ENCODE measurements at places on chromosomes 7 and 10.

GRCh38 chr10:90007226-90007625, 305.8 kb downstream of the KIF20B start:
- no peak for DNase-seq

DNA sequence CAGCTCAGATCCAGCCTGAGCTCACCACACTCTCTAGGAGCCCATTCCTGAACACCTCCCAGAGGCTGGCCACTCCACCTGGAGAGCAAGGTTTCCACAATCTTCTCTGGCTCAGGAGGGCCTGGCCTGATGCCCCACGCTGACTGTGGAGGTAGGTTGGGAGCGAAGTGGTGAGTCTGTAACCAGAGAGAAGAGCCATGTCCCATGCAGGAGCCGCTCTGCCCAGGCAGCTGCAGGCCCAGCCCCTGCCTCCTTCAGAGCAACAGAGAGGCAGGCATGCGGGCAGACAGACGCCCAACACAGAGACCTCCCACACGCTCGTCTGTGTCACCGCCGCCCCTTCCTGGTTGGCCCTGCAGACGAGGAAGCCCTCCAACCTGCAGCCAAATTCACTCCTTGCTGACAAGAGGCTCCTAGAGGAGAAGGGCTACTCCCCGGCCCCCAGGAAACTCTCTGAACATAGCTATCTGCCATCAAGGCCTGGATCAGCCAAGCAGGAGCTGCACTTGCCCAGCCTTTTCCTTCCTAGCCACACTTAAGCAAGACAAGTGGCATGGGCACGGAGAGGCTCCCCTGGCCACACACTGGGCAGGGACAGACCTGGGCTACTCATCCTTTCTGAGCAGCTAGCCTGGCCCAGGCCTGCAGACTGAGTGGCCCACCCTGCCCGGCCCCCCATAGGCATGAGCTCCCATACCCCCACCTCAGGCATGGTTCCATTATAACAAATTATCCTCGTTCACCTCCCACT, 101.9 kb downstream of the GRID1 start:
- no peak for DNase-seq

- no peak for DNase-seq
Observed at GRCh38 chr7:35645691-35646090, 49.2 kb downstream of the HERPUD2 start.

GRCh38 chr7:98852826-98853225, 17.0 kb downstream of the TMEM130 start:
- DNase-seq, result no peak

- peak; percentile 51 for DNase-seq
Observed at GRCh38 chr7:103075337-103075918, 488 bp downstream of the ARMC10 start.

GRCh38 chr10:51667678-51668335, 31.6 kb downstream of the CSTF2T start:
- no peak for DNase-seq

GRCh38 chr10:130074639-130075038, 36.0 kb downstream of the C10orf143 start:
- no peak for DNase-seq

- DNase-seq, result no peak
Observed at GRCh38 chr10:48289501-48290238, 15.2 kb upstream of the FRMPD2 start.

DNA sequence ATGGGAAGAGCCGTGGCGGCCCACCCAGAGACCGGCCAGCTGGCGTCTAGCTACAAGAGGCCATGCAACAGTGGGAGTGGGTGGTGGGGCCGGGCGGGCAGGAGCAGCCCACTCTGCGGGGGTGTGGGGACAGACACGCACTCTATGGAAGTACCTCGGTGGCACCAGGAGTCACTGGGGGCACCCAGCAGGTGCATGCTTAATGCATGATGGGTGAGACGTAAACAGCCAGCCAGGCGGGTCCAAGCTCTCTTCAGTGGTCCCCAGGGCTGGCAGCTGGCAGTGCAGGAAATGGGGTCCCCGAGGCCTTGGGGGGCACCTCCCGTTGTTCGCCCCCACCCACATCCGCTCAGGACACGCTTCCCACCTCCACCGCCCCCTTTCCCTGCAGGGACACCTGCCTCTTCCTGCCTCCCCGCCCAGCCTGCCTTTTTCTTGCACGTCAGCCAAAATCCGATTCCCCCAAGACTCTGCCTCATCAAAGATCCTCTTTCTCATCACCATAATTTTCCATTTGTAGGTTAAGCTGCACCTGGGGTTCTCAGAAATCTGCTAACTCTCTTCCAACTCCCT, 22.6 kb upstream of the PSMG3 start:
- no peak for DNase-seq

GRCh38 chr10:63630931-63631680, 109.9 kb downstream of the REEP3 start:
- DNase-seq, result no peak

GRCh38 chr10:28833313-28833712, 156.0 kb downstream of the BAMBI start:
- no peak for DNase-seq

DNA sequence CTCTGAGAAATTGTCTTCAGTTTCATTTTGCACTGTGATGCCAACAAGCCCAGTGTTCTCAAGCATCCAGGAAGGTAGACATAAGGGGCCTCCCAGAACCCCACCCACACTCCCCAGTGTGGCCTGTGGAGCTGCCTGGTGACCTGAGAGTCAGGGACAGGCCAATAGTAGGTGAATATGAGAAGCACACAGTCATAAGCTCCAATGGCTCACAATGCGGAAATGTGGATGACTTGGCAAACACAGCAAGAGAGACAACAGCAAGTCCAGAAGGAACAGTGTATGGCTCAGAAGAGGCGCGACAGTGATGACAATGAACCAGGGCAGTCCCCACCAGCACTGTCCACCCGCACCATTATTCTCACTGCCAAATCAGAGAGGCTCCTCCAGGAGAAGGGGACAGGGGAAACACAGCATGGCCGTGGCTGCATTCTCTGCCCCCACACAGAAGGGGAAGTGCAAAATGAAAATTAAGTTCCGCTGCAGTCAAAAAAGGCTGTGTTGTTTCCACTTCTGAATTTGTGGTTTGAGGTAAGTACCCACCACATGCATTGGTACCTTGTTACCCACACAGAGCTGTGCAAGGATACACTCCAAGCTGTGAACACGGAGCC, 419.8 kb downstream of the GRID1 start:
- no peak for DNase-seq

GRCh38 chr7:133118261-133118660, 36.4 kb upstream of the CHCHD3 start:
- no peak for DNase-seq

DNA sequence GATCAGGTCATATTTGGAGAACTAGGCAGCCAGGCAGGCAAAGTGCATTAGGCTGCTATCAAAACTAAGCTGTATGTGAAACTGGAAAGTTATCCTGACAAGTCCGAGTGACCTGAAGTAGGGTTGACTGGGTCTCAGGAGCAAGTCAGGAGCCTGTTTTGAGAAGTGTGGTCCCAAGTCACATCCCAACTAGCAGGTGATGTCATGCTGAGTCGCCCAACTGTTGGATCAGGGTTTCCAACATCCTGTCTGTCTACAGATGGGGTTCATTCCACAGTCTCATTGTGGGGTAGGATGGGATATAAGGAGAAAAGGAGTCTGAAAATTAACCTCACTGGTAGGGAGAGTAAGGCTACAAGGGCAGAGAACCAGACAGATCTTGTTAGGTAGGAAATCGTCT, 27.0 kb downstream of the SLC26A4 start:
- no peak for DNase-seq

- no peak for DNase-seq
Observed at GRCh38 chr10:77494327-77494726, 143.3 kb downstream of the KCNMA1 start.

DNA sequence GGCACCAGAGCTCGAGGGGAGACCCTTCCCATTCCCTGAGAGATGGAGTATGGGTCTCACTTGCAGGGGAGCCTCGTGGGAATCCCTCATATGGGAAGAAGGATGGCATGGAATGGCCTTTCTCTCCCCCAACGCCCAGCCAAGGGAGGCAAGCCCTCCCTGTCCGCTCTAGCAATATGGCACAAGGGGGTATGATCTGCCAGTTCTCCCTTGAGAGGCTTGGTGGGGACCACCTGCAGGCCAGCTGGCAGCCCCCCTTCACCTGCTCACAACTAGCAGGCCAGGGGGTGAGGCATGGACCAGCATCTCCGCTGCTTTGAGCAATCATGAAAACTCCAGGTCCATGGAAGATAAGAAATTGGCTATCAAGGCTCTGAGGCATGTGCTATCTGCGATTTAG, 70.8 kb downstream of the PARP12 start:
- no peak for DNase-seq

DNA sequence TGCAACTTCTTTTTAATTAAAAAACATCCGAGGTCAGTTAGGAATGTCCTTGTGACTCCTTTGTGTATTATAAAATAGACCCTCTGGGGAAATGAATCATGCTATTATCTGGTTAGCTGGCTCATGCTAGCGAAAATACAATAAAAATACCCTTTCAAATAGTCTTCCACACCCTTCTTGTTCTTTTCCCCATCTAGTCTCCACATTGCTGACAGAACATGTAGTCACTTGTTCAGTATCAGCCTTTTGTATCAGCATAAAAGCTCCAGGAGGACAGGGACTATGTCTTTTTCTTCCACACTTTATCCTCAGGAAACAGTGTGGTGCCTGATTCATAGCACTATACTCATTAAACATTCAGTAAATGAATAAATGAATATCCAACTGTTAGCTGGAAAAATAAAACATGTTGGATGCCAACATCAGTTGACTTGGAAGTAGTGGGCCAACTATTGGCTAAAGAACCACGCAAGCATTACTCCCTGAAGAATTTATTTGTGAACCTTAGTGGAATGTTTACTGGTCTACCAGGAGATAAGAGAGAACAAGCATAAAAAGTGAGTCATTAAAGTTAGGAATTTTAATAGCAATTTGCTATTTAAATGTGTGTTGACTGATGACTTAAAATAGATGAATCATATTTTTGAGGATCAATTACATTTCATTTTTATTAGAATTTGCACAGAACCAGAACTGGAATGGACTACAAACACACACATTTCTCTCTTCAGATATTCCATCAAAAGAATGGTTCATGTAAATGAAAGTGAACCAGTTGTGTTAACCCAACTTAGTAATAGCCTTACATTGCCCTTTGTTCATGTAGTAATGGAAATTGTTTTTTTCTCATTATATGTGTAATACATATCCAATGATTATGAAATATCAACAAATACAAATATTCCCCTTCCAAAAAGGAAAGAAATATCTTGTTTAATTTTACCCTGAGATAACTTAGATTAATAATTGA, 129.6 kb downstream of the DKK1 start:
- no peak for DNase-seq

GRCh38 chr7:135811506-135811905, 62.9 kb upstream of the FAM180A start:
- DNase-seq, result no peak

DNA sequence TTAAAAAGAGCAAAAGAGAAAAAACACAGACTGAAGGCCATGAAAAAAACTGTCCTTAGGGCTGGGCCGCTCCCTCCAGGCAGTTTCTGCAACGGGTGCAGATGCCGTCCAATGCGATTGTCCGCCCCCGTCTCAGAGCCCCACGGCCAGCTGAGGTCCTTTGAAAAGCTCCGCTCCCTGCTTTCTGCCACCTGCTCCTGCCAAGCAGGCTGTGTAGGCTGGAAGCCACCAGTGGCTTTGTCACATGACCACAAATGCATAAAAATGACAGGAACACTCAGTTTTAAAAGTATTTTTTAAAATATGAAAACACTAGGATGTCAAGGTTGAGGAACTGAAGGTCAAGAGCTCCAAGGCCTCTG, 71.7 kb downstream of the AMZ1 start:
- DNase-seq, result no peak

DNA sequence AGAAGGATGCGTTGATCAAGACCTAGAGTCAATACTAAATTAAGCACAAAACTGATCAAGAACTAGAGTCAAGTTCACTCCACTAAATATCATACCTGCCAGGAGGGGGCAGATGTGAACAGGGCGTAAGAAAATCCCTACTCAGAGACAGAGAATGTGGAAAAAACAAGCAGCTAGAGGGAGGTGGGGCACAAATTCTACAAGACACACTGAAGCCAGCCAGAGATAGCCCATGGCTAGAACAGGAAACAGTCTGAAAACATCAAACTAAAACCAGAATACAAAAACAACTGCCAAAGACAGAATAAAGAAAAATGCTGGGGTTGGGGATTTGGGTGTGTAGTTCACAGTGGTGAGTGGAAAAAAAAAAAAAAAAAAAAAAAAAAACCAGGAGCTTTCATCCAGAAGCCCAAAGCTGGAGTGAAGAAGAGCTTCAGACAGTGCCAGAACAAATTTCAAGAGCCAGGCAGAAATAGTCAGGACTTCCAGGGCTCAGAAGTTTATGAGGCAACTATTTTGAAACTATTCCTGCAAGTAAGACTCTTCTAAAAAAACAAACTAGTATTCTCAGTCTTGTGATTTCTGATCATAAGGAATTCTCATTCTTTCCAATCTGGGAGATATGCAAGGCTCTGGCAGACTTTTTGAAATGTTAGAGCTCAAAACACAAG, 118.3 kb downstream of the CCDC71L start:
- DNase-seq, result no peak

DNA sequence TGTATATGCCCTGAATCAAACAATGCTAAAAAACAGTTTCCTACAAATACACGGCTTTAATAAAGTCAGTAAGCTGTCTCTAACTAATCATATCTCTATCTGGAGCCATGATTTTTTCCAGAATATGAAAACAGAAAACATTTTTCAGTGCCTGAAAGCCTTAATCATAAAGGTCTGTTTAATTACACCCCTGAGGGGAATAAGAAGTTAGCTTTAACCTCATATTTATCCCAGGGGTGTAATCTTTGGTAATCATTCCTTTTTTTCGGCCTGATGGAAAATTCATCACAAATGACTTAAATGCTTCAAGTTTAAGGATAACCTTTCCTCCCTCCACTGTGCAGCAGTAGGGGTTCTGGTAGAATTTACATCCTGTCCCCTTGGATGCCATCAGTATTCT, 124.2 kb downstream of the ATE1 start:
- DNase-seq, result no peak

- no peak for DNase-seq
Observed at GRCh38 chr7:71350680-71351079, 218.7 kb downstream of the GALNT17 start.

GRCh38 chr10:1160561-1161314, 104.6 kb downstream of the WDR37 start:
- DNase-seq, result no peak

GRCh38 chr10:125472010-125472607, 210.9 kb downstream of the TEX36 start:
- DNase-seq, result no peak

GRCh38 chr10:122981066-122981464, 864 bp downstream of the PSTK start:
- no peak for DNase-seq

- DNase-seq, result no peak
Observed at GRCh38 chr7:81769891-81770727, at the start of gene HGF. HGF (minus strand) TSS chr7:81770047; CDS start chr7:81769971, 76 bp downstream.

GRCh38 chr7:116098175-116098574, 67.6 kb upstream of the TFEC start:
- DNase-seq, result no peak

DNA sequence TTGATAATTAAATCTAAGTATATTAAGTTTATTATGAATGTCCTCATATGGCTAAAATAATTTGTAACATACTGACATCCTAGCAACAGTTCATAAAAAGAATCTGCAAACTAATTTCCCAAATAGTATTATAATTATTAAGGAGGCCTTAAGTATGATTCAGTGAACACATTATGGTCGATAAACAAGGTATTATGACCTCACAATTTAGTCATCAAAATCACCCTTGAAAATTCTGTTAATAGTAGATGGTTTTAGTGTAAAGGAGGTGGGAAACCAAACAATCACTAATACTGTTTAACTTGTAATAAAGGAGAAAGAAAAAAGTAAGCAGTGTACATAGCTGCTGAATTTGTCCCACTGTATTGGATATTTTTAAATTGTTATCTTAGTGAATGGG, 2.1 kb downstream of the ETV1 start:
- no peak for DNase-seq
